Cortex of kidney (tissue), 1 donor: ENCODE measurements at places on chromosomes 5 and 9.

DNA sequence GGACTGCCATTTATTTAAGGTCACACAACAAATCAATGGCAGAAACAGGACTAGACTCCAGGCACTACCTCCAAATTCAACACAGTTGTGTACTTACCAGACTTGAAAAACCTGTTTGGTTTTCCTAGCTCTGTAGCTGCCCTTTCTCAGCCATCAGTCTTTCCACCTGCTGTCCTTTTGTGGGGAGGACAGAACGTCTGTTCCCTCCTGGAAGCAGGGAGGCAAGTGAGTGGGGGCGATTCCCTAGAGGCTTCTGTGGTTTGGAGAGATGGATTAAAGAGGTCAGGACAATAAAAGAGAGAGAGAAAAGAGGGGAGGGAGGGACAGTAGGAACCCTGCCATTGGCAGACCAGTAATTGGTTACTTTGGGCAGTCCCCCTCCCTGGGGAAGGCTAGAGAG lies 14.7 kb downstream of the ASTN2 start:
- no peak for DNase-seq

GRCh38 chr9:37338218-37338617 lies 84.3 kb upstream of the GRHPR start:
- DNase-seq = no peak

- no peak for DNase-seq
Measured at GRCh38 chr5:64722588-64722987, 32.3 kb downstream of the SHISAL2B start.

DNA sequence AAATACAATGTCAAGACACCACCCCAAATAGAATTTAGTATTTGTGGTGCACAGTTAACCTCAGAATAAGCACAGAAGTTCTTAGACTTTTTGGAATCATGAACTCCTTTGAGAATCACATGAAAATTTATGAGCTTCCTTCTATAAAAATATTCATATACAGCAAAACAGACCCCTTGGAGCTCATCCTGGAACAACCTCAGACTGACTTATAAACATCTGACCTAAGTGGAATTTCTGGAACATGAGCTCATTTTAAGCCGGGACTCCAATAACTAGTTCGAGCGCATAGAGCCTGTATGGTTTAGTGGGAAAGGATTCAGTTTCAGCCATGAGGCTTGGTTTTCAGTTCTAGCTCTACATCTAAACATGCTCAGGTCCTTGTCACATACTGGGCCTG lies 192.3 kb downstream of the DEPDC1B start:
- DNase-seq = no peak

DNA sequence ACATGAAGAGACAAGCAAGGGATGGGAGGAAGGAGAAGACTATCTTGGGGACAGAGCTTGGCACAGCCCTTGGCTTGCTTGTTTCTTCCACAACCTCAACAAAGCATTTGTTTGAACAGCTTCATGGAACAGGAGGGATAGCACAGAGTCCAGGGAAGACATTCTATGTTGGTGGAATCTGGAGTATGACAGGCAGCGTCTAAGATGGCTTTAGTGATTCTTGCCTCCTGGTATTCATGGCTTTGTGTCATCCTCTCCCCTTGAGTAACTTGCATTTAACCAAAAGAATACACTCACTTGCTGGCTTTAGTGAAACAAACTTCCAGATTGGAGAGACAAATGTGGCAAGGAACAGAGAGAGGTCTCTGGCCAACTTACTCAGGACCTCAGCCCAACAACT lies 30.8 kb upstream of the RECK start:
- DNase-seq = no peak

- DNase-seq = no peak
Measured at GRCh38 chr5:152140347-152140746, 215.7 kb upstream of the GLRA1 start.

DNA sequence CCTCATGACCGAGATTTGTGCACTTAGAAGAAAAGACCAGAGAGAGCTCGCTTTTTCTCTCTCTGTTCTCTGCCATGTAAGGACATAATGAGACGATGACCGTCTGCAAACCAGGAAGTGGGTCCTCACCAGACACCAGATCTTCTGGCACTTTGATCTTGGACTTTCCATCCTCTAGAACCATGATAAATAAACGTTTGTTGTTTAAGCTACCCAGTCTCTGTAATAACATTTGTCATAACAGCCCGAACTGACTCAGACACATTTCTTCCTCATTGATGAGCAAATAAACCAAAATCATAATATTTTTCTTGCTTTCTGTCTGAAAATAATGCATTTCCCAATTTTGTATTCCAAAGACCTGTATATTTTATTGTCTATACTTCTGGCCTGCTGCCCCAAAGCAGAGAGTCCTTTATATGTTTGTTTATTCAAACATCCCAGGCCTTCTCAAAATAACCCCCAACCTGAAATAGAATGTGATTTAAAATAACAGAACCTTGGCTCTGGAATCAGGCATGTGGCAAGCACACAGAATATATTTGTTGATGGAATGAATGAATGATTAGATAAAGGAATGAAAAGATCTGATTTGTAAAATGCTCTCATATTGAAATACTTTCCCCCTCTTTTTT lies 396.5 kb downstream of the ADGRV1 start:
- no peak for DNase-seq
